ENCODE measurements at places on chromosomes 2 and 18.

- DNase-seq: no peak
Observed at GRCh38 chr18:51054764-51055163, 24.8 kb downstream of the SMAD4 start.

DNA sequence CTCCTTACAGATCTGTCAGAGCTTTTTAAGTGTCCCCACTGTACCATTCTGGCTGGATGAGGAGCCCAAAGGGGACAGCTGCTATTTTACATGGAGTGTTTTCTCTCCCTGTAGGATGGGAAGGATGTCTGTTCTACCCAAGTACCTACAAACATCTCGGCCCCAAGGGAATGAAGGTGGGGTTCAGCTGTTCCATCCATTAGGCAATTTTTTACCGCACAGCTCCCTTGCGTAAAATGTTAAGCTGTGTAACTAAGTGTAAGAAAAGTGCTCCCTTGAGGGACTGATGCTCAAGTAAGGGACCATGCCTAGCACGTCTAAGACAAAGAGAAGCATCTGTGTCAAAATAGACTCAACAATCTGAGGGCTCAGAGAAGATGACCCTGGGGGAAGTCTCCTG, 180.3 kb downstream of the MYO5B start:
- no peak for DNase-seq

- no peak for DNase-seq
Observed at GRCh38 chr18:848062-848861, 36.2 kb upstream of the YES1 start.

- no peak for DNase-seq
Observed at GRCh38 chr2:27029051-27029450, 3.7 kb upstream of the TMEM214 start.

DNA sequence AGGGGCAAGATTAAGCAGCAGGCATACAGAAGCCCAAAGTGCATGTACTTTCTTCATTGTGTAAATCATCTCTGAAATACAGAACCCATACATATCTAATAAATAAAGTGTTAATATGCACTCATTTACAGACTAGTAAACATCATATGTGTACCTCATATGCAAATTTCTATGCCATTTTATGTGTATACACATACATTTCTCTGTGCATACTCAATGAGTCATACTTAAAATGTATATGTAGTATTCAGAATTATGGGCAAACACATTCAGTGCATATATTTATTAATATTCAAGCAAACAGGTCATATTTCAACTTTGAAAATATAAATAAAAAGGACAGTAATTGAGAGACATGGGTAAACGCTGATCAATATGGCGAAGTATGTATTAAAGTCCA, 50.5 kb downstream of the TFPI start:
- DNase-seq: no peak

GRCh38 chr18:79445696-79446561, 50.2 kb downstream of the NFATC1 start:
- DNase-seq: no peak

GRCh38 chr2:99845296-99845695, 297.1 kb downstream of the AFF3 start:
- DNase-seq: no peak
